HS-5 (cell line): ENCODE measurements at places on chromosomes 3 and 15.

DNA sequence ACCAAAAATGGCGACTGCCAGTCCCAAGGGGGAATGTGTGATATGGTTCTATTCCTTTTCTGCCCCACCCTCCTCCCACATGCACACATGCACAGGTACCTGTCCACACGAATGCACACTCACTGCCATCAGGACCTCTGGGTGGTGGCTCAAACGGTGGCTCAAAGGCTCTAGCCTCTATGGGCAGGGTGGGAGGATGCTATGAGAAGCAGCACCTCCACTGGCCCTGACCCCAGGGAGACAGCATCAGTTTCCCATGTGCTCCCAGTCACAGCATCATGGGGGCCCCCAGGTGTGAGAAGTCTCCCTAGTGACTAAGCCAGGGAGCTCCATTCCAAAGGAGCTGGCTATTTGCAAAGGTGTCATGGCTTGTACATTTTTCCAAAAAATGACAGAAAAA lies 15.9 kb downstream of the SEMA3G start:
- DNase-seq = no peak

DNA sequence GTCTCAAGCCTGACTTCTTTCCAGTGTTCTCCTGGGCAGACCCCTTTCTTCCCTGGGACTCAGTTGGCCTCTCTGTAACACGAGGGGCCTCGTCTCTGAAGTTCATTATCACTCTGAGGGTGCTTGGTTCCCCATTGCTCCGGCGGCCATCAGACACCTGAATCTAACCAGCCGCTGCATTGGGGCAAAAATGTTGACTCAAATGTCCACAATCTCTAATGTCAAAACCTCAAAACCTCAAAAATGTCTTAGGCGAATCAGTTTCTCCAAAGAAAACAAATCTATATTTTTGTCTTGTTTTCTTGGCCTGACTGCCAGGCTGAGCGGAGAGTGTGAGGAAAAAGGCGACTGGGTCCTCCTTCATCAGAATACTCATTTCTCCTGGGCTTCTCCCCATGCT lies 220.7 kb downstream of the VPS13C start:
- DNase-seq = peak; percentile 2

GRCh38 chr3:37136067-37136466 lies 38.3 kb downstream of the LRRFIP2 start:
- no peak for DNase-seq

GRCh38 chr15:35440265-35440664 lies 105.7 kb downstream of the DPH6 start:
- DNase-seq = no peak

DNA sequence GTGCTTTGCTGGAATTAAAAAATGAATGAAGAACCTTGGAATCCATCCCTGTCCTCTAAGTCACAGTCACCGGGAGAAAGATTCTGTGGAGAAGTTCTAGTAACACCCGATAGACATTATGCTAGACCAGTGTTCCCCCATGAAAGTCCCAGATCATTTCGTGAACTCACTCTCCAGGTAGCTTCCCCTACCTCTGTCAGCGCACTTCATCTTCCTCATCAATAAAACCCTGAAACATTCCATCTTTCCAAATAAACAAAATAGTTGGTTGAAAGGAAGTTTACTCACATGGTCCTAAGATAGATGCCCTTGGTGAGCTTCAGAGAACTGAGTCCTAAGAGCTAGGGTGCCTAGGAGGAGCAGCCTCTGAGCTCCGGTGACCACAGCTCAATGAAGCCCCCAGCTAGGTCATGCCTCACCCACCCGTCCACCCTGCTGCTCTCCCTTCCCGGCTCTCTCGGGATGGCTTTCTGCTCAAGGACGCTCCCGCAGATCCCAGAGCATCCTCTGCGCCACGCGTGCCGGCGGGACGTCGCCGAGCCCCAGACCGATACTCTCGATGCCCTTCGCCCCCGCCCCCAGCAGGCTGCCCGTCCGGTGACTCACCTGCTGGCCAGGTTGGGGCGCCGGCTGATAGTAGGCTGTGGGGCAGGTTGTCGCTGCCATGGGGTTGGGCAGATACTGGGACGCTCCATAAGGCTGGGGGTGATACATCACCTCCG lies 776 bp downstream of the VGLL3 start:
- no peak for DNase-seq
